ENCODE measurements at places on chromosomes 6 and 20. TPM values are rescaled to one million over a fixed set of nuclear protein-coding genes. Genes with fewer than 3 reads are reported as not detected.

The FILIP1 gene
- 1.3 TPM for total RNA-seq

The VSX1 gene
- total RNA-seq: 0.32 TPM

The C20orf144 gene
- total RNA-seq: not detected

The SRMS gene
- not detected for total RNA-seq

The LPIN3 gene
- 0.76 TPM for total RNA-seq

The SDC4 gene
- total RNA-seq: 177 TPM

DNA sequence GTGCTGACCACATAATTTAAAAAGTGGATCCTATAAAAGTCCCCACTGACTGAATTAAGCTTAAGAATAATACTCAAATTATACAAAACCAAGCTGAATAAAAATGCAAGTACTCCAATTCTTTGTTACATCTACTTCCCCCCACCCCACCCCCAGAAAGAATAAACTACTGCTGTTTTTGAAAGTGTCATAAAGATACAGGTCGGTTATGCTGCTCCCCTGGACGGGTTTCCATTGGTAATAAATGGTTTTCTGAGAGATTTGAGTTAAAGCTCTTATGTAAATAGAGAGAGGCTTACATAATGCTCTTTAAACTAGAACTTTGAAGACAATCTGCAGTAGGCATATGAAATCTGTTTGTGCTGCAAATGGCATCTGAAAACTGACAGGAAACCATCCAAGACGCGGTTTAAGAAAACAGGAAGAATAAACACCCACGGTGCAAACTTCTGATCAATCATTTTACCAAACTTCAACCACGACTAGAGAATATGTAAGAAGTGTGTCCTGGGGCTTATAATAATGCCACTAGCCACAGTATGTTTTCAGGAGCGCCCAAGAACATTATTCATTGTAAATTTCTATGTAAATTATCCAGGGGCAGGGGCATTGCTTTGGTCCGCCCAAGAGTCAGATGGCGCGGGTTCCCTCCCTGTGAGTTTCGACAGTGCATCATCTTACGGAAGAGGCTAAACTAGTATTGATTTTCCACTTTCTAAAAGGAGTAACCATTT is 10.8 kb upstream of the POU3F2 start:
- DNase-seq: no peak

- no peak for DNase-seq
Observed at GRCh38 chr6:64050590-64050989, 415.0 kb downstream of the PHF3 start.

- peak; percentile 67 for DNase-seq
Observed at GRCh38 chr20:49790077-49790798, 22.4 kb upstream of the SLC9A8 start.

DNA sequence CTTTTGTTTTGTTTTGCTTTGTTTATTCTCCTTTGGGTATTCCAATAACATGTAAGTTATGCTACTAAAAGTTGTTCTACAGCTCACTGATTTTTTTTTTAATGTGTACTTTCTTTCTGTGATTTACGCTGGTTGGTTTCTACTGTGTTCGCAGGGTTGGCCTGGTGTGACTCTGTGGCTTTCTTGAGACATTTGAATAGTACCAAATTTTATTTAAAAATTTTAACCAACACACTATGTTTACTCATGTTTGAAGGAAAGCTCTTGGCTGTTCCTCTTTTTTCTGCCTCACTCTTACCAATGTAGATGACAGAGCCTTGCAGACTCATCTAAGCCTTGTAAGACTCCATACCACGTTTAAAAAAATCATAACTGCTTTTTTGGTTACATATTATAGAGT is 1784.9 kb upstream of the DEFB115 start:
- no peak for DNase-seq

GRCh38 chr6:30942338-30943060 is 1.7 kb downstream of the MUCL3 start:
- DNase-seq: peak; percentile 93

- no peak for DNase-seq
Observed at GRCh38 chr6:157822245-157823000, 623 bp upstream of the SNX9 start.

DNA sequence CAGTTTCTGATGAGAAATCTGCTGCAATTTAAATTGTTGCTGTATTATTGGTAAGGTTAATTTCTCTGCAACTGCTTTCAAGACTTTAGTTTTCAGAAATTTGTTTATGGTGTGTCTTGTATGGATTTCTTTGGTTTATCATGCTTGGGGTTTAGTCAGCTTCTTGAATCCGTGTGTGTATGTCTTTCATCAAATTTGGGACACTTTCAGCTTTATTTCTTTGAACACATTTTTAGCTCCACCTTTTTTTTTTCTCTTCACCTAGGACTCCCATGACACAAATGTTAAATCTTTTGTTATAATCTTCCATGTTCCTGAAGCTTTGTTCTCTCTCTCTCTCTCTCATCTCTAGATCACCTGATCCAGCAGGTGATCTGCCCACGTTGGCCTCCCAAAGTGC is 13.4 kb upstream of the TP53TG5 start:
- no peak for DNase-seq

Data from M059J (cell line).